ENCODE measurements at places on chromosomes 2 and 18. TPM values are rescaled to one million over a fixed set of nuclear protein-coding genes. Genes with fewer than 3 reads are reported as not detected.

Gene APCDD1
- 11.8 TPM for total RNA-seq

Gene FBLN7
- total RNA-seq = 14.0 TPM

Gene LINC00305
- total RNA-seq = not detected

Gene AAK1
- 91.0 TPM for total RNA-seq

Gene LCT
- 0.07 TPM for total RNA-seq

Gene CRYBA2
- not detected for total RNA-seq

Gene SH3BP4
- 11.4 TPM for total RNA-seq

Gene NEDD4L
- 25.0 TPM for total RNA-seq

Gene CPO
- not detected for total RNA-seq

Gene GPBAR1
- total RNA-seq = 9.3 TPM

Gene NYAP2
- total RNA-seq = 0.17 TPM

Gene HES6
- 4.8 TPM for total RNA-seq

Gene DLGAP1
- total RNA-seq = 2.2 TPM

Gene MEX3C
- 52.5 TPM for total RNA-seq

Gene CFAP65
- total RNA-seq = not detected

Gene REL
- 68.8 TPM for total RNA-seq

Gene STARD6
- not detected for total RNA-seq

Gene QPCT
- 27.3 TPM for total RNA-seq

Gene DSG1
- total RNA-seq = not detected

Gene CNTNAP5
- total RNA-seq = not detected

Gene C2orf81
- 4.0 TPM for total RNA-seq

Gene LDLRAD4
- 80.8 TPM for total RNA-seq

Gene GALNT5
- not detected for total RNA-seq

Gene AMER3
- not detected for total RNA-seq
